ENCODE measurements at places on chromosomes 13 and 19.

DNA sequence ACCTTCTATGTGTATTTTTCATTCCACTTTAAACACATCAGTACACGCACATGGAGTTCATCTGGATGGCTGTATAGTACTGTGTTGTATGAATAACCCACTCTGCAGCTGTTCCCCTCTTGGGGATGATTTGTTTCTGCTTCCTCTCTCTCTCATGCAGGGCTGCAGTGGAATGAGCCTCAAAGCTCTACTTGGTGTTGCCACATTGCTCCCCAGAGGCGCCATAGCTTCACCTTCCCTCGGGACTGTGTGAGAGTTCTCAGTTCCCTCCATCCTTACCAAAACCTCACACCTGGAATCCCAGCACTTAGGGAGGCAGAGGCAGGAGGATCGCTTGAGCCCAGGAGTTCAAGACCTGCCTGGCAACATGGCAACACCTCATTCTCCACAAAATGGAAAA is 28.4 kb upstream of the GPR183 start:
- no peak for DNase-seq

- DNase-seq, result no peak
Observed at GRCh38 chr13:76129305-76130000, 493.3 kb downstream of the LMO7 start.

DNA sequence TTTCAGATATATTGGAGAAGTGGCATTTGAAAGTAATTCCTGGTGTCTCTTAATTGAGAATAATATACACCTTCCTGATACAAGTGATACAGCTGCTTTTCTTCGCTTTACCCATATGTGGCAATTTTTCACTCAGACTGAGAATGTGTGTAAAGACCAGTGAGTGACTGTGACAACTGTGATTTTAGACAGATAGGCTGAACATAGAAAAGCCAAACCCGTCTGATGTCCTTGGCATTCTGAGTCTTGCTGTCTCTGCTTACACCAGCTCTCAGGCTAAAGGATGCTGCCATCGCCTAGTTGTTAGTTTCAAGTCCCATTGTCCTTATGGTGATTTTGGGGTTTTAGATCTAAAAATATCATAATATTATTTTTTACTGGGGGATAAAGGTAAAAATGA is 492.6 kb downstream of the RFC3 start:
- DNase-seq, result no peak

- no peak for DNase-seq
Observed at GRCh38 chr13:33125821-33126570, 109.8 kb downstream of the KL start.

GRCh38 chr13:36912369-36912768 is 7.7 kb downstream of the SMAD9 start:
- no peak for DNase-seq

DNA sequence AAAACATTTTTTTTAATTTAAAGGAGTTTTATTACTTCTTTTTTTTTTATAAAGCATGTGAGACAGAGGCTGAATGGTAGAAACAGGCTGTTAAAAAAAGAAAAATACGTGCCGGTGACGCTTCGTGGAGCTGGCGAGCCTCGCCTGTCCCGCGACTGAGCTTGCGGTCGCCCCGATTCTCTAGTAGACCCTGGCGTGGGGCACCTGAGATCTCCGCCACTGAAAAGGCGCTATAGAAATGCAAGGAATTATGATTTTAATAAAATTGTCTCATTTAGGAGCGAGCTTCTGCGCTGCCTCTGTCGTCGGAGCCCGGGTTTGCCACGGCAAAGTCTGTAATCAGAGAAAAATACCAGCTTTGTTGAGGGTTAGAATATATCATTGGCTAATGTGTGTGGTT is 18.4 kb downstream of the NFIX start:
- no peak for DNase-seq

- no peak for DNase-seq
Observed at GRCh38 chr19:6822311-6822670, 49.8 kb downstream of the VAV1 start.

DNA sequence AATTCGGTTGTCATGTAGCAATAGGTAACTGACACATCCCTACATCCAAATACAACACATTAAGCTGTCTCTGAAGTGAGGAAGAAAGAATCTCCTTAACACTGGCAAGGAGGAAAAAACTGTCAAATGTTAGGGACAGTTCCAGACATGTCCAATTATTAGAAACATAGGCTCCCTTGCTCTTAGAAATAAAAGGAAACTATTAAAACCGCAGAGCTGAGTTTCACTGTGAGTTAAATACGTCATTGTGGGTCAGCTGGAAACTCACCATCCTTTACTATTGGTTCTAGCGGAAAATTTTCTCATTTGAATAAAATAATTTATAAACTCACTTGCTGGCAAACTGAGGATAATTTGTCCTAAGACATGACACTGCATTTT is 40.7 kb downstream of the STARD13 start:
- DNase-seq, result no peak

DNA sequence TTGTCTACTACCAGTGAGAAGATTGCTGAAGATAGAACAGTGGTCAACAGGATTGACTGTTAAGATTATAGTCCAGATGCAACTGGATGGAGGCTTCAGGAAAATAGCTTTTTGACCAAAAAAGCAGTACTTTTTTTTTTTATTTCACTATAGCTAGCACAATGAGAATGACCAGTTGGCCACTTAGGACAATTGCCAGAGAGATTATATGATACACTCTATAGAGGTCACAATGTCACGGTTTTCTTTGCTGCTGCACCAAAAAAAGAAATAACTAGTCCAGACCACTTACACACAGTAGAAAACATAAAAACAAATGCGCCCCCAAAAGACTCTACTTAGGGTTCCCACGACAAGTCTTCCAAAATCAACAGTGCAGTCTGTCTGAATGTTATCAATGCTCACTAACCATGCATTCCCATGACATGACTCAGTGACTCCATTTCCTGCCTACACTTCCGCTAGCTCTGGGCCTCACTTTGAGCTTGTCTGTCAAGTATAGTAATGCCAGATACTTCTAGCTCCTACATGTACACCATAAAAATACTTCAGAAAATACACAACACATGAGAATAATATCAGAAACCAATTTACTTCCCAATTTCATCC is 209.1 kb upstream of the STARD13 start:
- no peak for DNase-seq

DNA sequence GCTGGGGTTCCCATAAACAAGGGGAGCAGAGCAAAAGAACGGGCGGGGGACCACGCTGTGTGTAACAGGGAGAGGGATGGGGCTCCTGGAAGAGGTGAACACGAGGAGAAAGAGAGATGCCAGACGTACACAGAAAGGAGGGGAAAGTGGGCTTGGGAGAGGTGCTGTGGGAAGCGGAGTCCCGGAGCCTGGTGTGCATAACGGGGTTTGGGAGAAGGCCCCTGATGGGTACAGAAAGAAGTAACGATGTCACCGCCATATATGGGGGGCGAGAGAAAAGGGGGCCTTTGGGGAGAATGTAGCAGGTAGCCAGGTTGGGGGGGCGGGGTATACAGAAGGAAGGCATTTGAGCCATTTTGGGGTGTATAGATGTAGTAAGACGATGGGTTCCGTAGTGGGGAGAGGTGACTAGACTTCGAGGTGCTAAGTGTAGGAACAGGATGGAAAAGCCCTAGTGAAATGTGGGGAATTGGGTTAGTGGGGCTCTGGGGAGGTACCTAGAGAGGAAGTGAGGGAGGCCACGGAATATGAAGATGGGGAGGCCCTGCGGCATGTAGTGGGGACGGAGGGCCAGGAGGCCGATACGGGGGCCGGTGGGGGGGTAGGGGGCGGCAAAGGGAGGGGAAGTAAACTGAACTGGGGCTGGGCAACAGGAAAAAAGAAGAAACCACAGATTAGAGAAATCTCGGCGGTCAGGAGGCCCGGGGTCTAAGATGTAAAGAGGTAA is 787 bp downstream of the ZNF580 start:
- DNase-seq, result no peak

GRCh38 chr19:53195265-53195903 is 2.2 kb upstream of the ZNF665 start:
- peak; percentile 41 for DNase-seq

GRCh38 chr13:28322256-28322905 is 172.5 kb downstream of the FLT1 start:
- DNase-seq, result no peak

DNA sequence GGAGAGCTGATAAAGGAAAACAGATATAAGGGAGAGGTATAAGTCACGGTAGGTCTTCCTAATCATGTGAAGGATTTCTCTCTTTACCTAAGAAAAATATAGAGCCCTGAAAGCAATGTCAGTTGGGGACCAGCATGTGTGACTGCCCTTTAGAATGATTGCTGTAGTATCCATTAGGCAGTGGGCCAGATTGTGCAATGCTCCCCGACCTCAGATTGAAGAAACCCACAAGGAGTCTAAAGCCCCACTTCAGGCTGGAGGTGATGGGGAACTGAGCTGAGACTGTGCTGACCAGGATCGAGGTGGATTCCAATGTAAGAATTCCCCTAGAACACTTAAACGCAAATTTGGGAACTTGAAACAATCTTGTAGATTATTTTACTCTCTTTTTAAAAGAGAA is 614.4 kb downstream of the LIG4 start:
- DNase-seq, result no peak

- peak; percentile 33 for DNase-seq
Observed at GRCh38 chr19:4304538-4305256, at the start of gene FSD1. Gene FSD1 (plus strand): TSS chr19:4304598. CDS start chr19:4304747, 149 bp downstream.

- DNase-seq, result no peak
Observed at GRCh38 chr19:3830621-3831589, 37.9 kb downstream of the ZFR2 start.

- DNase-seq, result no peak
Observed at GRCh38 chr19:31513841-31514240, 164.6 kb upstream of the TSHZ3 start.

DNA sequence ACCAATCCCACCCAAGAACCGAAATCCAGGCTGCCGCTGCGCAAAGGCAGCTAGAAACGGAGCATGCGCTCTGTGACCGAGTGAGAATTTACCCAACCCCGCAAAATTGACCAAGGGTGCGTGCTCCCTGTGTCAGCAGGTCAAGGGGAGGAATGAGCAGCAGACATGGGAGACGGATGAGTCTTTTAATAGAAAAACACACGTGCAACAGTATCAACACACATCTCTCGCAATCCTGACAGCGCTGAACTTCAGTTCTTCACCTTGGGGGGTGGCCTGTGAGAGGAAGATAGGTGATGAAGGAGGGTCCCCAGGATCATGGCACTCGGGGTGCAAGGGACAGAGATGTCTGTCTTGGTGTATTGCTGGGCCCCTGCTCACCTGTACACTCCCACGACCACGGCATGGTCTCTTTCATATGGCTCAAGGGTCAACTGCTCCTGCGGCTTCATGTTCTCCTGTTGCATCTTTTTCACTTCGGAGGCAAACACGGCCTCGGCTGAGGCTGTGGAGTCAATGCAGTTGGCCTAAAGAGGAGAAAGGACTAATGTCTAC is 402 bp upstream of the DYRK1B start:
- no peak for DNase-seq

DNA sequence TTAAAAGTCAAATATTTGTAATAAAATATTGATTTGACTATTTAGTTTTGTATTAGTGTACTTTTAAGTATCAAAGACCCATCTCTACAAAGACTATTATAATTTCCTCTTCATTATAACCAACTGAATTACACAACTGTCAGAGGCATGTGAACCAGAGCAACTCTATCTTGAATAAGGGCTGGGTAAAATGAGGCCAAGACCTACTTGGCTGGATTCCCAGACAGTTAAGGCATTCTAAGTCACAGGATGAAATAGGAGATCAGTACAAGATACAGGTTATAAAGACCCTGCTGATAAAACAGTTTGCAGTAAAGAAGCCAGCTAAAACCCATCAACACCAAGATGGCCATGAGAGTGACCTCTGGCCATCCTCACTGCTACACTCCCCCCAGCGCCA is 36.2 kb upstream of the ATP12A start:
- DNase-seq, result no peak

- DNase-seq, result no peak
Observed at GRCh38 chr13:53436396-53436795, 407.8 kb downstream of the OLFM4 start.

DNA sequence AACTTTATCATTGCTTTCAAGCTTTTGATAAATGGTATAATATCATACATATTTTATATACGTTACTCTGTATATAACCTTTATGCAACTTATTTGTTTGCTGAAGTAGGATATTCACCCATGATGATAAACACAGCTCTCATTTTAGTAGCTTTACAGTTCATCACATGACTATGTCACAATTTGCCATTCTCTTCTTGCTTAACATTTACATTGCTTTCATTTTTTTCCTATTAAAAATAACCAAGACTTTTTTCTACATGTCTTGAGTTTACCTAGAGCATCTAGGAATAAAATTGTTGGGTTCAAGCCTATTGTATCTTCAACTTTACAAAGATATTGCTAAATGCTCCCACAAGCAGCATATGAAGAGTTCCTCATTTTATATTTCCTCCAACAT is 54.0 kb downstream of the KCNRG start:
- no peak for DNase-seq

GRCh38 chr13:31699650-31700049 is 39.7 kb upstream of the RXFP2 start:
- no peak for DNase-seq

DNA sequence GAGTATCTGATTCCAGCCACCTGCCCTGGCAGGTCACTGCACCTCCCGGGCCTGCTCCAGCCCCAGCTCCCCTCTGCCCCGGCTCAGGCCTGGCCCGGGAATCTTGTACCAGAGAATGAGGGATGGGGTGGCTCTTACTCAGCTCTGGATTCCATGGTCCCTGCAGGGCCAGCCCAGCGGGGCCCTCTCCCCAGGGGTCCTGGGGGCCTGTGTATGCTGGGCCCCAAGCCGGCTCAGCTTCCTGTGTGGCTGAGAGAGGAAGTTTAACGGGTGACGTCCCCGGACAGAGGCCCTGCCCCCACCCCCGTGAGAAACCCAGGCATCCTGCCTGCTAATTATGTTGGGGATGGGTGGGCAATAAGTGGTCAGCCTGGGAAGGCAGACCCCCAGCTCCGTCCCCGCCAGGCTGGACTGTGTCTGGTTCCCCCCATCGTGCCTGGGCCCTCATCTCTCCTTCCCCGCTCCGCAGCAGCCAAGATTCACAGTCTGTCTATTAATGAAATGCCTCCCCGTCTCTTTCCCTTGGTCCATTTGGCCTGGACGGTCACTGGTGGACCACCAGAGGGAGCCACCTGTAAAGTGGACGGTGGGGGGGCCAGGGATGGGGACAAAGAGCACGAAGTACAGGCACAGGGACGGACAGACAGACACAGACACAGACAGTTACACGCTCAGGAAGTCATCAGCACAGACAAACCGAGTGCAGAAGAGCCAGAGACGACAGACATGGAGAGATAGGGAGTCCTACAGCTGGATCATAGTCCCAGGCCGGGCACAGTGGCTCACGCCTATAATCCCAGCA is at the start of gene DENND1C:
Gene DENND1C (minus strand): TSS at position 247 of the 802 bp plus-strand sequence. CDS start 92 bp downstream, at position 155.
- DNase-seq, result peak; percentile 51

DNA sequence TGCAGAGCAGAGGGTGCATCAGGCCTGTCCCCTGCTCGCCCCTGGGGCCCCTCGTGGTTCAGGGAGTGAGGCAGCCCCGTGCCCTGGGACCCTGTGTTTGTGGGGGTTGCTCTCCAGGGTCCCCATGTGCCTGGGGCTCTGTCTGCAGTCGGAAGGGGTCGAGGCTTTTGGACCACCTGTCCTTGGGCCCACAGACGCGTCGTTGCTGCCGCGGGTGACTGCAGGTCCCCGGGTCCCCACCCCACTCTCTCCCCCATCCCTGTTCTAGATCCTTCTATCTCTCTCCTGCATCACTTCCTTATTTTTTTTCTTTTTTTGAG is 1.9 kb downstream of the PCSK4 start:
- DNase-seq, result no peak

Measured in stimulated activated CD8-positive, alpha-beta memory T cell treated with anti-CD3 and anti-CD28 coated beads, Interleukin-7, amount 100 ng/mL, for 1 hour (primary cell).